ENCODE measurements at places on chromosomes 1 and 21.

DNA sequence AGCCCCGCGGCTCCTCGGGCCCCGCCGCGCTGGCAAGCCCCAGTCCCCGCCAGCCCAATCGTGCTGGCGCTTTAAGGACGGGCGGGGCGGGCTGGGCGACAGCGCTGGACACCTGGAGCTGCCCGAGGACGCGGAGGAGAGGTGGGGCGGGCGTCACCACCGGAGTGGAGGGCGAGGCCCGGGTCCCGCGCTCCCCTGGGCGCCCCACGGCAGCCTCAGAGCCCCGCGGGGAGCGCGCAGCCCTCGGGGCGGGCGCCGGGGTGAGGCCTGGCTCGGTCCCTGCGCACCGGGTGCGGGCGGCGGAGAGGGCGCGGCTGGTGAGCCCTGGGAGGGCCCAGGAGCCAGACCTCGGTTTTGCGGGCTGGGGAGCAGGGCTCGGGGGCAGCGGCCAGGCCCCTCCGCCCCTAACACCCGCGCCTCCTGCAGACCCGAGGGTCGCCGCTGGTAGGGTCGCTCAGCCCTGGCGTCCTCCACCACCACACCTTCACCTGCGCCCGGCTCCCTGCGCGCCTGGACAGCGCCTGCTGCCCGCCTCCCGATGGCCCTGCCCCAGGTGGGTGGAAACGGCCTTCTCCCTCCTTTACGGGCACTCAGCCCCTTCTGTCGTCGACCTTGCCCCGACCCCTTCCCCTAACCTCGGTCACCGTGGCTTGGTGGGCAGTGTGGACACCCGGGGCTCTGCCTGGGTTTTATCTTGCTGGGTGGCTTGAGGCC, at the start of gene TMEM61:
TSS of gene TMEM61 (plus strand) at position 101 of the 714 bp plus-strand sequence. CDS start at position 539, 438 bp downstream.
- DNase-seq, result peak; percentile 46

DNA sequence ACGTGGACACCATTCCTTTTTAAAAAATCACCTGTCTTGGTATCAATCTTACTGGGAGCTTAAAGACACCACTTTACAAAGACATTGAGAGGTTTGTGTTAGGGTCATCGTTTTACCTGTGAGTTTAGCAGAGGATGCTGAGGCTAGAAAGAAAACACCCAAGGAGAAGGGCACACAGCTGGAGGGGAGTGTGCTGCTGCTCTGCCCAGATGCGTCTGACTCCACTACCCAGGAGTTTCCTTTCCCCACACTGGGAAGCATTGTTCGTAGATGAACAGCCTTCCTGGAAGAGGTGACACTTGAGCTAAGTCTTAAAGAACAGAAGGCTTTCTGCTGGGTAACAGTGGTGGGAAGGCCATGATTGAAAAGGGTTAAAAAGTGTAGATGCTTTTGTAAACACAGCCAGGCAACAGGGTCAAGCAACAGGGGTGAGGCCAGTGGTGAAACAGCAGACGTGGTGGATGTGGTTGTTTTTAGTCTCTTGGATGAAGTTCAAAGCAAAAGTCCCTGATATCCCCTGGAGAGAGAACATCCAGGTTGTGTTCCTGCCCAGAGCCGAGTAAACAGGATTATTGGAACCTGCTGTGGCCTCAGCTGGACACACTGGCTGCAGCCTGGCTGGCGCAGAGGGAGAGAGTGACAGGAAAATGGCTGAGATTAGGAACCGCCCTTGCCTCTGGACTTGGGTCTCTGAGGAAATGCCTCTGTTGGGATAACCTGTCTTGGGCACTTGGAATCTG, 198.6 kb upstream of the JUN start:
- peak; percentile 90 for DNase-seq

- no peak for DNase-seq
Measured at GRCh38 chr21:34649400-34649799, 19.4 kb upstream of the CLIC6 start.

GRCh38 chr21:42163511-42163863, 55.5 kb upstream of the ABCG1 start:
- peak; percentile 41 for DNase-seq

- DNase-seq, result no peak
Measured at GRCh38 chr1:248841702-248842395, 3.8 kb downstream of the ZNF672 start.

GRCh38 chr1:112701227-112702066, 5.5 kb downstream of the RHOC start:
- no peak for DNase-seq

GRCh38 chr1:244050014-244050834, 859 bp upstream of the ZBTB18 start:
- no peak for DNase-seq
